Stimulated activated CD8-positive, alpha-beta memory T cell treated with anti-CD3 and anti-CD28 coated beads, Interleukin-4, amount 100 ng/mL, for 4 hours (primary cell): ENCODE measurements at places on chromosomes 6 and 20.
A peak's percentile ranks its signal among the peaks of the same experiment; 100 is the strongest.

DNA sequence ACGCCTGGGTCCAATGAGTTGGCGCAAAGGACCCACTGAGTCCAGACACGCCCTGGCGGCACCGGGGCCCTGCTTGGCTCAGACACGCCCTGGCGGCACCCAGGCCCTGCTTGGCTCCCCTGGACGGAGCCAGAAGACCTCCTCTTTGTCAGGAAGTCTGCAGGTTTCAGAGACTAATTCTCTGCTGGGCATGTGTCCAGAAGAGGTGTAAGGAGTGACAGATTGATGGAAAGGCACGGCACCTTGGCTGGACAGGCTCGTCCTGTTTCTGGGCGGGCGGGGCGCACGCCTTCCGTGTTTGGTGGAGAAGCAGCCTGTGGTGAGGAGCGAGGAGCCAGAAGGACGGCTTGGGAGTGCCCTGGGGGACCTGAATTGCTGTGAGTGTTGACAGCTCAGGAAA is 23.1 kb upstream of the DACT2 start:
- DNase-seq, result no peak

GRCh38 chr6:98980819-98981218 is 33.1 kb upstream of the FBXL4 start:
- DNase-seq, result no peak

DNA sequence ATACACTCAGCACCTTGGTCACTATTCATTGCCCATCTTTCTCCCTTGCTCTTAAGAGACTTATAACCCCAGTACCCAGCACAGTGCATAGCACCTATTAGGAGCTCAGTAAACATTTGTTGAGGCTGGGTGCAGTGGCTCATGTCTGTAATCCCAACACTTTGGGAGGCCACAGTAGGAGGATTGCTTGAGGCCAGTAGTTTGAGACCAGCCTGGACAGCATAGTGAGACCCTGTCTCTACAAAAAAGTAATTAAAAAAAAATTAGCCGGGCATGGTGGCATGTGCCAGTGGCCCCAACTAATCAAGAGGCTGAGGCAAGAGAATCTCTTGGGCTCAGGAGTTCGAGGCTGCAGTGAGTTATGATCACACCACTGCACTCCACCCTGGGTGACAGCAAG is 8.2 kb upstream of the EIF2S2 start:
- DNase-seq, result no peak

- no peak for DNase-seq
These were observed 21.3 kb downstream of the STK35 start for GRCh38 chr20:2122936-2123335.

GRCh38 chr6:7108196-7108963 is 619 bp downstream of the RREB1 start:
- no peak for DNase-seq

GRCh38 chr6:105213272-105213671 is 33.5 kb upstream of the POPDC3 start:
- no peak for DNase-seq

- DNase-seq, result no peak
These were observed 46.5 kb downstream of the PLEKHG1 start for GRCh38 chr6:150646228-150646627.

GRCh38 chr6:156256161-156256560 is 521.0 kb upstream of the ARID1B start:
- DNase-seq, result no peak

- DNase-seq, result no peak
These were observed 104.0 kb downstream of the BANF2 start for GRCh38 chr20:17803765-17804164.

DNA sequence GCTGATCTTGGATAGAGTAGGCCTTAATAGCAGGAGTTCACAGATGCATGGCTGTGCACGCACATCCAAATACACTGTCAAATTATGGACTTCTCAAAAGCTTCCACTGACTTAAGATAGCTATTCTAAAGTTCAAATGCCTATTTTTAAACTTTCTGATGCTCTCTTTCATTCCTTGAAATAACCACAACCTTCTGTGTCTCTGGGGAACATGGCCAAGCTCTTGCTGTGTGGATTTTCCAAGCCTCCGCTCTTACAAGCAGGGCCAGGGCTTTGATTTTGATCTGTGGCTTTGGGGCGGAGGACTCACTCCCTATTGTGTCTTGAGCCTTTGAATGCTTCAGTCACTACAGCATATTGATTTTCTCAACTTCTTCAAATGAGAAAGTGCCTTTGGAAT is 35.7 kb upstream of the SNRPB2 start:
- no peak for DNase-seq

- DNase-seq, result peak; percentile 29
These were observed 2.0 kb downstream of the TRAM2 start for GRCh38 chr6:52574709-52575501.

DNA sequence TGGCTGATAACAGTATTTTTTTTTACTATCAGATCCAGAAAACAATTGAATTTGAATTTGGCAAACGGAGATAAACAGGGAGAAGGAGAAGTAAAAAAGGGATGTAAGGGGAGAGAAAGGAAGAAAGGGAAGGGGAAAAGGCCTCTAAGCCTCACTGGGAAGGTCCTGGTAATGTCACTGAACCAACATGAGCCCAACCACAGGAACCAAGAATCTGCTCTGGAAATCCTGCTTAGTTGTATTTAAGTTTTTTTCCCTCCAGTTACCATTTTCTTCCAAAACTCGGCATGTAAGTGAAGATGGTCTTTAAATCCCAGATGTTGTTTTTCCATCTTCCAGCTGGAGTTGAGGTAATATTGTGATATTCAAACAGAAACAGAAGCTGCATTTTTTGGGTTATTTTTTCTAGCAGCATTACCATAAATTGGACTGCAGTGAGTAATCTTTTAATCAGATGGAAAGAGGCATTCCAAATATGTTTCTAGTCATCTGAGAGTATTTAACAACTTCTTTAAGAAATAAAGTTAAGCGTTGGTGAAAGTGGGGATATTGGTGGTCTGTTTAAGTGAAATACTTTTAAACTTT is 91.1 kb downstream of the TXNDC5 start:
- DNase-seq, result no peak

DNA sequence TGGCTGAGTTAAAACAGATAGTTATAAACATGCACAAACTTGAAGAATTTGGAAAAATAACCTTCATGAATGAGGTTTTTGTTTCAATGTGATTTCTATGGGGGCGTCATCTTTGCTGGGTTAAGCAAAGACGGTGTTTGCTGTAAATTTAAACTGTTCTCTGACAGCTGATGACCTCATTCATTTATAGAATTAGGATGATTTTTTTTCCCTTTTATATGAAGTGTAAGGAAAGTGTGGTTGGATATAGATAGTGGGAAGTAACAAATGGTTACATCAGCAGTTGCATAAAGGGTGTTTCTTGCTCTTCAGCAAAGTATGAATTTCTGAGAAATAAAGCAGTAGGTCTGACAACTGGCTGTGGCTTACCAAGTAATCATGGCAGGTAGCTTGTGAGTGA is 137.2 kb upstream of the CENPW start:
- no peak for DNase-seq

- no peak for DNase-seq
These were observed 1.0 kb upstream of the ZBTB22 start for GRCh38 chr6:33318426-33319073.

DNA sequence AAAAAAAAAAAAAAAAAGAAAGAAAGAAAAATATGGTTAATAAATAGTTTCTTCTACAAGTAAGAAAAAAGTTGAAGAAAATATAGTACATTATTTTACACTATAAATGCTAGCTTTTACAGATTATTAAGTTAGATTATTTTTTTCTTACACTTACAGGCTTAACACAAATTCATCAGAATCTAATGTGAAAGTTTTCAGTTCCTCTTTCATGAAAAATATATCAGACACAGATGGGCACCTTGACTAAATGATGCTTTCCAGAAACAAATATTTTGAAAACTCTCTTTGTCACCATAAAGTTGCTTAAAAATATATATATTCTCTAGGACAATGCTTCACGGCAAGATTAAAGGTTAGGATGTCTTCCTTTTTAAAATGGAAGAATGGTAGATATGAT is 321.8 kb upstream of the HSF2 start:
- no peak for DNase-seq

- no peak for DNase-seq
These were observed 80.9 kb downstream of the RNGTT start for GRCh38 chr6:88882536-88882935.

- no peak for DNase-seq
These were observed 48.7 kb upstream of the ARMH2 start for GRCh38 chr6:24847402-24847801.

DNA sequence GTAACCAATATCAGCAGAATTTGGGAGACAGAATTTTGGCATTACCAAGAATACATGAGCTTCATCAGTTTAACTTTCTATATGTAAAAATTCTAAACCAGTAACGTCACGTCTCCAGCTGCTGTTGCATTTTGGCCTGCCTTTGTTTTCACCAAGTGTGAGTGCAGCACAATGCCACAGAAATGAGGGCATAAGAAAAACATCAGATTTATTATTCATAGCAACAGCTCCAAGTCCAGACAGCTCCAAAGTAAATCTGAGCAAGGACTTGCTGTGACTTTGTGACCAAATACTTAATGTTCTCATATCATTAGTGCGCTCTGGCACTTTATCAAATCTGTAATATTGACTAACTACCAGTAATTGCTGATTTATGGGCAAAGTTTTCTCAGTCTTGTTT is 11.0 kb upstream of the FBXL4 start:
- DNase-seq, result no peak

DNA sequence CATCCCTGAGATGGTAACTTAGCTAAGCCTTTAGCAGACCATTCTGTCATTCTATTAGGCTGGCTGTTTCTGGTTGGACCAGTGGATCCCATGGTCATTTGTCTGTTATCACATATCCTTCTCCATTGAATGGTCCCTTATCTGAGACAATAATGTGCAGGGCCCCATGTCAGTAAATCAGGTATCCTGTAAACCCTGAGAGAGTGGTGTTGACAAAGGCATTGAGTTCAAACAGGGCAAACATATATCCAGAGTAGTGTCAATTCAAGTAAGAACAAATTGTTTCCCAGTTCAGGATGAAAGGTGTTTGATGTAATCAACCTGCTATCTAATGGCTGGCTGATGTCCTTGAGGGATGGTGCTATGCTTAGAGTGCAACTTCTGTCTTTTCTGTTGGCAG is 126.2 kb downstream of the LINC00237 start:
- DNase-seq, result no peak

DNA sequence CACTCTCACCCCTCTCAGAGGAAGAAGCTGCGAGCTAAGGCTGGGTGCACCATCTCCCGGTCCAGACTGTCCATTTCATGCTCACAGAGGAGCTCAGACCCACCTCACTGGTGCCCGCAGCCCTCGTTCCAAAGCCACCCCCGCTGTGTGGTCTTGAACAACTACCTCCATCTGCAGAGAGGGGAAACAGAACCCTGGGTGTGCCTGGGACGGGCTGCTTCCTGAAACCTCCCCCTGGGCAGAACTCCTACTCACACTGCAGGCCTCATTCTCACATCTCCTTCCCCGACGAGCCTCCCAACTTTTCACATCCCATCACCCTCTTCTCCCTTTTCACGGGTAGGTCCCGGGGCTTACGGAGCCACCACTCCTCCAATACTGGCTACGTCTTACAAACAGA is 18.1 kb downstream of the PMEPA1 start:
- DNase-seq, result no peak

GRCh38 chr6:35230950-35231349 is 17.2 kb downstream of the SCUBE3 start:
- no peak for DNase-seq

- no peak for DNase-seq
These were observed 12.0 kb upstream of the GATA5 start for GRCh38 chr20:62487561-62488354.

GRCh38 chr20:2086980-2087377 is 14.6 kb upstream of the STK35 start:
- DNase-seq, result no peak
